Stimulated activated CD8-positive, alpha-beta memory T cell treated with anti-CD3 and anti-CD28 coated beads, Interleukin-4, amount 100 ng/mL, for 1 hour (primary cell): ENCODE measurements at places on chromosomes 6 and 20.

- DNase-seq, result no peak
These were observed 51.2 kb downstream of the SLC22A23 start for GRCh38 chr6:3405679-3406078.

DNA sequence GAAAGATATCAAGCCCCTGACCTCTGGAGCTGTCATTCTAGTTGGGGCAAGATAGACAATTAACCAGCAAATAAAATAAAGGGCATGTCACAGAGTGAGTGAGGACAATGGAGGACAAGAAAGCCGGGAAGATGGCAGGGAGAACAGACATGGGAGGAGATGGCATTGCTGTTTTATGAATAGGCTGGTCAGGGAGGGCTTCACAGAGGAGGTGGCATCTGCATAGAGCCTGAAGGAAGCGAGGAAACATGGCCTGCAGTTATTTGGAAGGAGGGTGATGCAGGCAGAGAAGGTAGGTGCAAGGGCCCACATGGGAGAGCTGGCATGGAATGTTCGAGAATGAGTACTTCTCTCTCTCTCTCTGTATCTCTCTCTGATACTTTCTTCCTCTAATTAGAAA, 63.7 kb downstream of the EFCAB8 start:
- DNase-seq, result no peak

DNA sequence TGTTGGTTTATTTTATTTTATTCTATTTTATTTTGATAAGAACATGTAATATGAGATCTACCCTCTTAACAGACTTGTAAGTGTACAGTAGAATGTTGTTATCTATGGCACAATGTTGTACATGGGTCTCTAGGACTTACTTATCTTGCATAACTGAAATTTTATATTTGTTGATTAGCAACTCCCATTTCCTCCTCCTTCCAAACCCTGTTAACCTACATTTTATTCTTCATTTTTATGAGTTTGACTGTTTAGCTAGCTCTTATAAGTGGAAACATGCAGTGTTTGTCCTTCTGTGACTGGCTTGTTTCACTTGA, 37.9 kb upstream of the BCAS1 start:
- DNase-seq, result no peak

DNA sequence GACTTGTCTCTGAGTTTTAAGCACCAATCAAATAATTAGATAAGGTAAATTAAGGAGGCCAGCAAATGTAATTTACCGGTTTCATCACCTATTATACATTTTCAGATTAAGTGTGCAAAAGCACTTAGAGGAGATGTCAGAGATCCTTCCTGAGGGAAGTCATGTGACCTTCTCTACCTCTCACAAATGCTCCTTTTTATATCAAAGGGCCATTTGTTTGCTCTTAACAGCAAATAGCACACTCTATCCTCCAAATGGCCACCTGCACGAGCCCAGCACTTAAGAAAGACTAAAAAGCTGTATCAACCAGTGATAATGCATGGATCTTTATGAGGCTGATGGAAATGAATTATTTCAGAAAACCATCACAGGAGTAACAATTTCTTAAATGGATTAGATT, 149.4 kb downstream of the ELOVL4 start:
- DNase-seq, result no peak

DNA sequence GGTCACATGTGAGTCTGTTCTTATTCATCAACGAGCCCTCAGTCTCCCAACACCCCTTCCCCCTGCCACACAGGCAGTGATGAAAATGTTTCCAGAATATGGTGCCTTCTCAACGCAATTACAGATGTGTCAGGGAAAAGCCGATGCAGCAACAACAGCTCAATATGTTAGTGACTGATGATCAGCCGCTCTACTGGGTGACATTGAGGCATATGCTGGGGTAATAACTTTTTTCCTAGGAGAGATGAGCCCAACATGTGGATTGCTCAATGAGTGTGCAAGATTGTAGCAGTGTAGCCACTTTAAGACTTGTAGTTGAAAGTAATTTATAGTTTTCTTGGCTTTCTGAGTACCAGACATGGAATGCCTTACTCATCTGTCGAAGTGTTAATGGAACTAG, 49.4 kb downstream of the DTD1 start:
- no peak for DNase-seq
